ENCODE measurements at places on chromosomes 3 and 15.

- no peak for DNase-seq
These were observed 604.3 kb upstream of the CFAP20DC start for GRCh38 chr3:59654123-59654479.

GRCh38 chr3:66406831-66407610 is 93.8 kb downstream of the LRIG1 start:
- DNase-seq, result no peak

- no peak for DNase-seq
These were observed 271.0 kb upstream of the TBL1XR1 start for GRCh38 chr3:177468331-177468730.

- DNase-seq, result no peak
These were observed 258.1 kb downstream of the TIGIT start for GRCh38 chr3:114551770-114552526.

- no peak for DNase-seq
These were observed 10.0 kb downstream of the PLXND1 start for GRCh38 chr3:129596194-129597086.

DNA sequence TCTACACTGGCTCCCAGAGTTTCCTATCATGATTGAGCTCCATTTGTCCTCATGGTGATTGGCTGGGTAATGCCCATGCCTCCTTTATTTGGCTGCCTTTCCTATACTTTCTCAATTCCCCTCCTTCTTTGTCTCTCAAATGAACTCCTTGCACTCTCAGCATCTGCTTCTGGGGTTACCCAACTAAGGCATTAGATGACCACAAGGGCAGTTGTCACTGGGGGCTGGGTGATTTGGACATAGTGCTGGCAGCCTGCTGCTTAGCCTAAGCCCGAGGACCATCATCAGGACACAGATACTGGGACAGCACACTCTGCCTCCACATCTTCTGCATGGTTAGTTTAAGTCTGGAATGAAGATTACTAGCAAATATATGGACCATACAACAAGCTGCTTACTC is 49.2 kb upstream of the LRRFIP2 start:
- no peak for DNase-seq

- no peak for DNase-seq
These were observed 243.6 kb downstream of the ZIC1 start for GRCh38 chr3:147652651-147653366.

DNA sequence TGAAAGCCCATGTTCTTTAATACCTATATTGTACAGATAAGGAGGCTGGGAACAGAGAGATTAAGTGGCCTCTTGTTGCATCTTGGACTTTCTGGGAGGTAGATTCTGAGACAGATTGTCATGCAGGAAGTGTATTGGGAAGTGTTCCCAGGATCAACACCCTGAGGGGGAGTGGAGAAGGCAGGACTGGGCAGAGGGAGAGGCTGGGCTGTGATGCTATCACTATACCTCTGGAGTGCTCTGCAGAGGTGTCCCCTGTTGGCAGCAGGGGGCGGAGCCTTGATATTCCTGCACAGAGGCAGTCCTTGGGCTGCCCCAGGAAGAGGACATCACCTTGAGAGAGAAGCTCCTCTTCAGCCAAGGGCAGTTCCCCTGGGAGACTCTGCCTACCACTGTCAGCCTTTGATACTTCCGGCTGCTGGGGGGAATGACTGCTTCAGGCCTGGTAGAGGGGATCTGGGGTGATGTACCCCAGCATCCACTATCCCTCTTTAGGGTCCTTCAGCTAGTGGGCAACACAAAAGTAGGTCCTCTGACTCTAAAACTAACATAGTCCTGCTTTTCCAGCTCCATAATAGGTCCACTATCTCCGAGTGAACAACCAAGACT is 97.4 kb upstream of the RNU6-1 start:
- DNase-seq, result no peak
